Activated naive CD4-positive, alpha-beta T cell treated with anti-CD3 and anti-CD28 coated beads, Interleukin-2, amount 50 U/mL, for 72 hours (primary cell): ENCODE measurements at places on chromosomes 5 and 9. TPM values are rescaled to one million over a fixed set of nuclear protein-coding genes. Genes with fewer than 3 reads are reported as not detected.

DNA sequence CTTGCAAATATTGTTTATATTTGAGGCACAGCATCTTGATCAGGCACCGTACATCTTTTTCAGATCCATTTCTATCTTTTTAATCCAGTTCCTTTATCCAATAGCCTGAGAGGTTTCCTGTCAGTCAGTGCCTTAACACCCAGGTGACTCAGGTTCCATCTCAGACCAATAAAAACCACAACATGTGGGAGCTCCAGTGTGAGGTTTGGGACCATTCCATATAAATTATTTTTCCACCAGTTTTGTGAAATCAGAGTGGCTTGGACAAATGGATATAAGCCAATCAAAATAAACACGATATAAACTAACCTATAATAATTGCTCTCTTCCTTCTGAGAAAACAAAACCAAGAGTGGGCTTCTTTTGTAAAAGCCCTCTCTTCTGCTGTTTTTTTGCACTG lies 351.3 kb downstream of the NTRK2 start:
- no peak for DNase-seq

KIAA0825 gene
- total RNA-seq = 1.2 TPM

- no peak for DNase-seq
These were observed 102.9 kb upstream of the PPP1R26 start for GRCh38 chr9:135376511-135377265.

GRCh38 chr5:73596705-73597328 lies 29.2 kb upstream of the ARHGEF28 start:
- peak; percentile 11 for DNase-seq

DNA sequence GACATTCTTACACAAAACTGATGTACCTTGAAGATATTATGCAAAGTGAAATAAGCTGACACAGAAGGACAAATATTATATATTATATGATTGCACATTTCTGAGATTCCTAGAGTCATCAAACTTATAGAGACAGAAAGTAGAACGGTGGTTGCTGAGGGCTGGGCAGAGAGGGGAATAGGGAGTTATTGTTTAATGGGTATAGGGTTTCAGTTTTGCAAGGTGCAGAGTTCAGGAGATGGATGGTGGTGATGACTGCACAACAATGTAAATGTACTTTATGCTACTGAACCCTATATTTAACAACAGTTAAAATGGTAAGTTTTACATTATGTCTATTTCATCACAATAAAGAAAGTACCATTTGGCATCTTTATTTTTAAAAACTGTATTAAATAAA lies 315.8 kb upstream of the POU5F2 start:
- DNase-seq = no peak
